ENCODE measurements at places on chromosomes 3 and 15.

GRCh38 chr3:45618081-45618509, 23.5 kb downstream of the LIMD1 start:
- no peak for DNase-seq

DNA sequence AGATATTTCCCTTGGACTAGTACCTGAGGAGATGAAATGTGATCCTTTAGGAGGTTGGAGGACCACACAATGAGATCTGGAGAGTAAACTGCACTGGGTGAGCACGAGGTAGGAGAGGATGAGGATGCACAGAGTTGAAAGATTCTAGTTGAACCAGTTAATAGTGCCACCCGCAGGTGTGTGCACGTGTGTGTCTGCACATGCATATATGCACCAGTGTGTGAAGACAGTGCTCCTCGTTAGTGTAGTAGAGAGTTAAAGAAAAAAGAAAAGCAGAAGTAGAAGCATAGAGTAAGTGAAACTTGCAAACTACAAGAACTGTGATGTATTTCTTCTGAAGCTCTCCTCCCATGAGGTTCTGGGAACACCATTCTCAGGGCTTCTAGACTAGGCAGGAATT, 8.4 kb downstream of the MED12L start:
- DNase-seq = no peak

DNA sequence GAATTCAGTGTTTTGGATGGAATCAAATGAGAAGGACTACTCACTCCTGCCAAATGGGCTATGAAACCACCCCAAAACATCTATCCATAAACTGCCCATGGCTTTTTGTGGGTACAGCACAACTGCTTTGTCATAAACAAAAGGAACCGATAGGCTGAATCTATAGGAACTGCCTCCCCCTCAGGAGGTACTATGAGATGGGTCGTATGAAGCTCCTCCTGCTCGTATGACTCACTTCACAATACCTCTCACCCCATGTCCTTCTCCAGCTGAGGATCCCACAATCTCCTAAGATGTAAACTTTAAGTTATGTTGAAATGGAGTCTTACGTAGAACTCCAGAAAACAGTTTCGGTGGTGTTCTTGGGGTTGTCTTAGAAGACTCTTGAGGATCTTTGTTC, 129.9 kb upstream of the SAMMSON start:
- DNase-seq = no peak

GRCh38 chr15:69724333-69724732, 271.7 kb downstream of the RPLP1 start:
- no peak for DNase-seq

GRCh38 chr3:195879416-195880036, 28.8 kb downstream of the TNK2 start:
- peak; percentile 6 for DNase-seq

DNA sequence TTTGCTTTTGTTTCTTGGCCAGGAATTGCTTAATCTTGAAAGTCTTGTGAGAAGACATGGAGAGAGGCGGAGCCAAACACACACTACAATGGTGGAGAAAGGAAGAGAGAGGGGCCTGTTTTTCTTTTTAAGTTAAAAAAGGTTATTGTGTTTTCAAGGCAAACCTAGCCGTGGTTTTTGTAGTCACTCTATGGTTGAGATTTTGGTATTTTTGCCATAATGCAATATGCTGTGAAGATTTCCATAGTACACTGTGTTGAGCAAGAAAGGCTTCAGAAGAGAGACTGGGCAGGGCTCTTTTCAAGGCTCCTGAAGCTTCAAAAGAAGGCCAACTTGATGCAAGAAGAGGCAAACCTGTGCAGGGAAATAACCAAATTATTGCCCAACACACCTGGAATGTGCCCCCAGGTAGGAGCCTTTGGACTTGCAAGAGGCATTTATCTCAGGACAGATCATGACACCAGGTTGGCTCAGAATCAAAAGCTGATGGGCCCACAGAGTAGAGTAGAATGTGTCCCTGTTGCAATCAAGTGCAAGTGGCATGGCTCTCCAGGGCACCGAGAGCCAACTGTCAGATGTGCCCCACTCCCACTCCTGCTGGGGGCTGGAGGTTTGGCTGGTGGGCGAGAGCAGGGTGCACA, 22.1 kb downstream of the AMOTL2 start:
- DNase-seq = no peak

GRCh38 chr3:65540666-65541065, 498.1 kb downstream of the MAGI1 start:
- DNase-seq = no peak

Measured in left ventricle myocardium superior (tissue), 1 donor.